Endodermal cell (in vitro differentiated cells): ENCODE measurements at places on chromosomes 13 and 19. TPM values are rescaled to one million over a fixed set of nuclear protein-coding genes. Genes with fewer than 3 reads are reported as not detected.

DNA sequence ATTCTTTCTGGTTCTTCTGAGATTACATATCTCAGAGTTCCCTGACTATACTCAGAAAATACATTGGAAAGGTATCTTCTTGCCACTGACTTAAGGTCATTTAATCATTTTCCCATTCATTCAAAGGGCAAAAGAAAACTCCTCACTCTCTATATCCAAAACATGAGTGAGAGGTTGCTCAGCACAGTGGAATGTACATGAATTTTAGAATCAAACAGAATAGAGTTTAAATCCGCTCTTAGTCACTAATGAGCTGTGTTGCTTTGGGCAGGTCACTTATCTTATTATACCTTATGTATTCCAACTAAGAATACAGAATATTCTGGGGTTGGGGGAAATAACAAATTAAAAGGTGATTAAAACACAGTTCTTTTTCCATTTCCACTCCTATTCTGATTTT, 452.6 kb upstream of the KLF12 start:
- H3K36me3 ChIP-seq, result no peaks in the 10 kb centered on the region
- DNase-seq, result no peak
- H3K4me3 ChIP-seq, result no peak overlapping the region
- H3K27me3 ChIP-seq, result no peaks in the 10 kb centered on the region
- no peak overlapping the region for H3K27ac ChIP-seq

GRCh38 chr13:77250975-77251374, 75.9 kb downstream of the MYCBP2 start:
- no peak for DNase-seq
- H3K36me3 ChIP-seq, result peaks cover 3% of the 10 kb centered on the region
- no peak overlapping the region for H3K27ac ChIP-seq
- H3K4me1 ChIP-seq, result no peaks in the 10 kb centered on the region

DNA sequence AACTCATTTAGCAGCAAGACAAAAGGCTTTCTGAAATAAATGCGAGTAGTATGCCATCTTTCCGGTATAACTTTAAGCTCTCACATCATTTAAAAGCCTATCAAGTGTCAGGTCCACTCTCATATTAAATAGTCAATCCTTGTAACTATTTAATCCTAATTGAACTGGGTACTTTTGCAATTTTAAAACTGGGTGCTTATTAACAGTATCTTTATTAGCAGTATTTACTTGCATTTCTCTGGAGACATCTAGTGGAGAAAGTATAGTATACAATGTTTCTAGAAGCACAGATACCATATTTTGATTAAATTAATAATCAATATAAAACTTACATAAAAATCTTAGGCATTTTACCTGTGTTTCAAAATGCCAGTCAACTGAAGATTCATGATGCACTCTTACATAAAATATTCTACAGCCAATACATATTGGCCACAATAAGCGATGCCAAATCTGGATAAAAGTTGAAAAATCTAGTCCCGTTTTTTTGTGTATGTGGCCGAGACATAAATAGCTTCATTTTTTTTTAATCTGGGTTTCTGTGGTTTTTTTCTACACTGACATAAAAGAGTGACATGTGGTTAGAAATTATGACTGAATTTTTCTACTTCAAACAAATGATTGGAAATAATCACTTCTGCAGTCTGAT, 4.3 kb upstream of the POSTN start:
- no peak for DNase-seq
- H3K27me3 ChIP-seq, result no peaks in the 10 kb centered on the region
- no peak overlapping the region for H3K4me3 ChIP-seq
- H3K27ac ChIP-seq, result no peak overlapping the region

DNA sequence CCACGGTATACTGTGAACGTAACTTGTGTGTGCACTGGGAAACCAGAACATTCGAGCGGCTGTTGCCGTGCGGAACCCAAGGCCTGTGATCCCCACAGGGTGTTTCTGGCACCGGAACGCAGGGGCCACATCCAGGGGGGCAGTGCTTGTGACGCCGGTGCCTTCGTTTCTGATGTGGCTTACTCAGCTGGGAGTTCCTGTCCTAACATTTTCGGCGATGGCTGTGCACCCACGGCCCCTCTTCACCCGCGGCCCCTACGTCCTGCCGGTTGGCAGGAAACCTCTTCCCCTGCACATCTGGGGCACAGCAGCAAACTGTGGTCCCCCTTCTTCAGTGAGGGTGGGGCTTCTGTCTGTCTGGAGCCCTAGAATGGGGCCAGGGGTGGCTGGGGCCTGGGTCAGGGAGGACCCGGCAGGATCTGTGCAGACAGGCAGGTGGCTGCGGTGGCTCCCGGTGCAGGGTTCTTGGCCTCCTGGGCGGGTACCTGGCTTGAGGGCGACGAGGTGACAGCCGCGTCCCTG, 26.2 kb downstream of the CSNK1G2 start:
- H3K27ac ChIP-seq, result no peak overlapping the region
- no peak for DNase-seq
- H3K36me3 ChIP-seq, result peaks cover 14% of the 10 kb centered on the region
- H3K4me1 ChIP-seq, result no peaks in the 10 kb centered on the region
- no peaks in the 10 kb centered on the region for H3K27me3 ChIP-seq
- no peak overlapping the region for H3K4me3 ChIP-seq

DNA sequence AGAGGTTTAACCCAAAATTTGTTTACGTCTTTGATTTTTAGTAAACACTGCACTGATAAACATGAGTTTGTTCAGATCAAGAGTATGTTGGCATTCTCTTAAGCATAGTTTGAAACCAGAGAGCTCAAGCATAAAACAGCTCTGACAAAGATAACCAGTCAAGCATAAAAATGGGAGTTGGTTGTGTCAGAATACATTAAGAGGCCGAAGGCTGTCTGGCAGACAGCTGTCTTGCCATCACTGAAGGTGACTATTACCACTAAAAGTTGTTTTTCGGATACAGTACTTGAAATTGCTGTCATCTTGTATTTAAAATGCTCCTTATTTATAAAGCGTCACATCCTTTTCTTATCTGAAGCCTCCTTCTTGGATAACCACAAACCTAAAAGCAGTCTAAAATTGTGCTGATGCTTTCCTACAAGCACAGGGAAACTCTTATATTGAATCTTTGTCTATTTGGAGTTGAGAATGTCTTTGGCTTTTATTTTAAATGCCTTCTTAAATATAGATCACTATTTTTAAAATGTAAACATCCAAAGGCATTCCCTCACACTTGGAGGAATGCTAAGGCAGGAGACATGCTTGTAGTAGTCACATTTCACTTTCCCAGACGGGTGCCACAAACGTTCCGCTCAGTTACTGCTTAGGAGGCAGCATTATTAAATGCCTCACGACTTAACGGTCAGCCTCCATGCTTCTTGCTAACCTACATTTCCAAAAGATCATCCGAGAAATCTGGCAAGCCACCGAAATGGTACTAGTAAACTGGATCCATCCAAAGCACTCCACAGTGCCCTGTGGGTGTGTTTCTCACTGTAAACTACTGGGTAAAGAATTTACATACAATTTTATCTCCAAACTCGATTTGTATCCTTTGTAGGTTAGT, 1.5 kb downstream of the SMAD9 start:
- peaks cover 3% of the 10 kb centered on the region for H3K4me1 ChIP-seq
- H3K27ac ChIP-seq, result peak overlapping the region; percentile 3
- peak overlapping the region; percentile 80 for H3K4me3 ChIP-seq
- H3K36me3 ChIP-seq, result no peaks in the 10 kb centered on the region
- no peak for DNase-seq

DNA sequence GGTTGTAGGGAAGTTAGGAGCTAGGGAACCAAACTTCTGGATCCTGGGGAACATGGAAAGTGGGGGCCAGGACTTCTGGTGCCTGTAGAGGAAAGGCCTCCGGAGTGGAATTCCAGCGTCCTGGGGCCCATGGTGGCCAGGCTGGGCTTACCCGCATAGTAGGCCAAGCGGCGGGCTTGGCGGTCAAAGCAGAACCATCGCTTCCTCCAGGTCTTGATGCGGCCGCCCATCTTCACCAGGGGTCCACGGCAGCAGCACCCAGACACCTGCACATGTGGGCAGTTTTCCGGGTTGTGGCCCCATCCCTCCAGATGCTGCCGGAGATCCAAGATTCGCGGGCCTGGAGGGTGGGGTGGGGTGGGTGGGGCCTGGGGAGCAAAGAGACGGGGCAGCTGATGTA, 13.8 kb upstream of the LYPD3 start:
- no peak for DNase-seq
- H3K4me3 ChIP-seq, result no peak overlapping the region
- H3K27ac ChIP-seq, result no peak overlapping the region
- no peaks in the 10 kb centered on the region for H3K4me1 ChIP-seq

DNA sequence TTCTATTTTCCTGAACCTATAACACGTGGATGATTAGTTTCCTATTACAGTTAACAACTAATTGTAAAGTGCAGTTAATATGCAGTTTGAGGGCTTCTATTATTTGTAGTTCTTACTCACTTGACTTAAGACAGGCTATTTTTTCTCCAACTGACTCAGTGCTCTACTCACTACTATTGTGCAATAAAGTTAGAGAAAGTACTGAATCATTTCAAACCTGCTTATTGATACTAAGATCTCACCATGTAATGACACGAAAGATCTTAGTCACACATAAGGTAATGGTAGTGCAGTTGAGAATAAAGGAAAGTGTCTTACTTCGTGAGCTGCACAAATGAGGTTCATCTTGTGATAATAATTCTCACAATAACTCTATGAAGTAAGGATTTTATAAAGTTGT, 22.8 kb upstream of the ITM2B start:
- no peaks in the 10 kb centered on the region for H3K36me3 ChIP-seq
- H3K27me3 ChIP-seq, result no peaks in the 10 kb centered on the region
- DNase-seq, result no peak
- H3K4me3 ChIP-seq, result no peak overlapping the region
- no peaks in the 10 kb centered on the region for H3K4me1 ChIP-seq

DNA sequence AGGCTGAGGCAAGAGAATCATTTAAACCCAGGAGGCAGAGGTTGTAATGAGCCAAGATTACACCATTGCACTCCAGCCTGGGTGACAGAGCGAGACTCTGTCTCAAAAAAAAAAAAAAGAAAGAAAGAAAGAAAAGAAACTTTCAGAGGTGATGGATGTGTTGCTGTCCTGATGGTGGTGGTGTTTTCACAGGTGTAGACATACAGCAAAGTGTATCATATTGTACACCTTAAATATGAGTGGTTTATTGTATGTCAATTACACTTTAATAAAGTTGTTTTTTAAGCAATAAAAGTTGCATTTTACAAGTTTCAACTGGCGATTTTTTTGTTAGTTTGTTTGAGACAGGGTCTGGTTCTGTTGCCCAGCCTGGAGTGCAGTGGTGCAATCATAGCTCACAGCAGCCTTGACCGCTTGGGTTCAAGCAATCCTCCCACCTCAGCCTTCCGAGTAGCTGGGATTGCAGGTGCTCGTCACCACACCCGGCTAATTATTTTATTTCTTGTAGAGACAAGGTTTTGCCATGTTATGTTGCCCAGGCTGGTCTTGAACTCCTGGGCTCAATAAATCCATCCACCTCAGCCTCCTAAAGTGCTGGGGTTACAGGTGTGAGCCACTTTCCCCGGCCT, 13.5 kb upstream of the INSR start:
- no peaks in the 10 kb centered on the region for H3K36me3 ChIP-seq
- H3K27ac ChIP-seq, result no peak overlapping the region
- H3K4me3 ChIP-seq, result no peak overlapping the region
- no peaks in the 10 kb centered on the region for H3K27me3 ChIP-seq
- H3K4me1 ChIP-seq, result no peaks in the 10 kb centered on the region
- no peak for DNase-seq

- peaks cover 31% of the 10 kb centered on the region for H3K27me3 ChIP-seq
- H3K4me3 ChIP-seq, result no peak within 1 kb of the TSS
- DNase-seq, result no peak
- H3K36me3 ChIP-seq, result no peaks in the 10 kb centered on the region
- H3K4me1 ChIP-seq, result no peaks in the 10 kb centered on the region
Measured at GRCh38 chr19:840519-841206, at the start of gene PRTN3. Gene PRTN3, plus strand, starts transcription at chr19:840999. Its CDS starts 10 bp downstream, at chr19:841009.

DNA sequence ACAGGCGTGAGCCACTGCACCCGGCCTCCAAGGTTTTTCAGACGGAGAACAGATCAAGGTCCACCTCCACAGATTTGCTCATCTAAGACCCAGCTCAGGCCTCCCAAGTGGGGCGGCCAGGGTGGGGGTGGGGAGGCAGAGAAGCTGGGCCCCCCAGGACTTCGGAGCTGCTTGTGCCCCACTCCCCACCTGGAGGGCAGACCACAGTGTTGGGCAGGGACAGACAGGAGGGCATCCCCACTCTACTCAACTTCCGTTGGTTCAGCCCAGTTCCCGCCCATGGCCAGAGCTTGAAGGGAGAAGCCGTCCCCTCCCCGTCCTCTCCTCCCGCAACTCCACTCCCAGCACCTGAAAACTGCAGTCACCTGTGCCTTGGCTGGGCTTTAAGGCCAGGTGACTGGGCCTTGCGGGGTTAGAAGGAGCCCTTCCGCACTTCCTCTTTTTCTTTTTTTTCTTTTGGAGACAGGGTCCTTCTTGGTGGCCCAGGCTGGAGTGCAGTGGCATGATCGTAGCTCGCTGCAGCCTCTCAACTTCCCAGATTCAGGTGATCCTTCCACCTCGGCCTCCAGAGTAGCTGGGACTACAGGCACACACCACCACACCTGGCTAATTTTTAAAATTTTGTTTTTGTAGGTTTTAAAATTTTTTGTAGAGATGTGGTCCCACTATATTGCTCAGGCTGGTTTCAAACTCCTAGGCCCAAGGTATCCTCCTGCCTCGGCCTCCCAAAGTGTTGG, 734 bp upstream of the LRRC8E start:
- H3K4me1 ChIP-seq, result no peaks in the 10 kb centered on the region
- H3K4me3 ChIP-seq, result no peak overlapping the region
- DNase-seq, result no peak
- no peaks in the 10 kb centered on the region for H3K36me3 ChIP-seq

NCR1 gene
- 32.8 and 34.5 TPM in 2 replicates for total RNA-seq

DNA sequence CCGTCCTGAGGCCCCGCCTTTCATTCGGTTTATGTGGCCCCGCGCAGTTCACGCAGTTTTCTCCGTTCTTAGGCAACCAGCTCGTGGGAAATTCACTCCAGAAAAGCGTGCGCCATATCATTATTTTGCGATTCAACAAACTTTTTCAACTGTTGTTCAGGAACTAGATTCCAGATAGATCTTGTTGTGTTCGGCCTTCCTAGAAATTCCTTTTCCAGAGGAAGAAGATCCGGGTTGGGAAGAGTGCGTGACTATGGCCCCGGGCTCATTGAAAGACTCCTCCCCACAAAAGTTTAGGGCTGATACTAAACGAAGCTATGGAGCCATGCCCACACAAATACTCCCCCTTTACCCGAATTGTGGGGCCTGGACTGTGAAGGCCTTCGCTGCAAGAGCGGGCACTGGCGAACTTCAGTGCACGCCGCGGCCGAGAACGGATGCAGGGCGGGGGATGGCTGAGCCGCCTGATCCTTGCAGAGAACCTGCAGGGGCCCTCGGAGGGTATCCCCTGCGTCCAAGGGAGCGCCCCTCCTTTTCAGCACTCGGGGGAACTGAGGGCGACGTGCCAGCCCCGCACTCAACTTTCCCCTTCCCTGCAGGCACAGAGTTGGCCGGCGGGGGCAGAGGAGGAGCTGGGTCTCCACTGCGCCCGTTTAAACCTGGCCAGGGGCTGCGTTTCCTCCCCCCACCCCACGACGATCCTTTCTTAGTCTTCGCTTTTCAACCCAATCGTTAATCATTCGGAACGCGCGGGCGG, 904 bp upstream of the SOX1 start:
- no peak overlapping the region for H3K4me3 ChIP-seq
- H3K27me3 ChIP-seq, result peaks cover 93% of the 10 kb centered on the region
- H3K4me1 ChIP-seq, result no peaks in the 10 kb centered on the region
- peak; percentile 81 for DNase-seq

- H3K36me3 ChIP-seq, result no peaks in the 10 kb centered on the region
- peaks cover 7% of the 10 kb centered on the region for H3K4me1 ChIP-seq
- no peaks in the 10 kb centered on the region for H3K27me3 ChIP-seq
- no peak for DNase-seq
Measured at GRCh38 chr13:27028683-27029480, 142.7 kb downstream of the USP12 start.

TSSK6 gene
- total RNA-seq, result 5.0 to 5.5 TPM (median 5.2 TPM) in 3 replicates
